NCI-H226 (cell line): ENCODE measurements at places on chromosomes 5 and 9.

- no peak for DNase-seq
Measured at GRCh38 chr5:57805732-57806131, 323.1 kb upstream of the ACTBL2 start.

DNA sequence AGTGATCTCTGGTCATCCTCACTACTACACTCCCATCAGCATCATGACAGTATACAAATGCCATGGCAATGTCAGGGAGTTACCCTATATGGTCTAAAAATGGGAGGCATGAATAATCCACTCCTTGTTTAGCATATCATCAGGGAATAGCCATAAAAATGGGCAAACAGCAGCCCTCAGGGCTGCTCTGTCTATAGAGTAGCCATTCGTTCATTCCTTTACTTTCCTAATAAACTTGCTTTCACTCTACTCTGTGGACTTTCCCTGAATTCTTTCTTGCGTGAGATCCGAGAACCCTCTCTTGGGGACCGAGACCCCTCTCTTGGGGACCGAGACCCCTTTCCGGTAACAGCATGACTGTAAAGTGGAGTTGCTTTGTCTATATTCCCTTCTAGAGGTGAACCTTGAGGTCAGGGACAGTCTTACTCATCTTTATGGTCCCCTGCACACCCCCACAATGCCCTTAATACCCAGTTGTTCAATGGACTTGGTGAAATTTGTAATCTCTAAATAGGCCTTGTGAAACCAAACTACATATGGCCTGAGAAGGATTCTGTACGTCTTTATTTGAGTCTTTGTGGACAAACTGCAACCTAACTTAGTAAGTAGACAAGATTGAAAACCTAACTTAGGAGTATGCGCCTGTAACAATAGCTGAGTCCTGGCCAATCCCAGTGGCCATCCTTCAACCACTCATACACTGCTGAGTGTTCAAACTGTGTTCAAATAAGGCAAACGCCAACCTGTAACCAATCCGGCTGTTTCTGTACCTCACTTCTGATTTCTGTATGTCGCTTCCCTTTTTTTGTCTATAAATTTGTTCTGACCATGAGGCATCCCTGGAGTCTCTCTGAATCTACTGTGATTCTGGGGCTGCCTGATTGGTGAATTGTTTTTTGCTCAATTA is 32.3 kb upstream of the UBTD2 start:
- no peak for DNase-seq

- no peak for DNase-seq
Measured at GRCh38 chr9:93520523-93520922, 55.9 kb upstream of the PHF2 start.

DNA sequence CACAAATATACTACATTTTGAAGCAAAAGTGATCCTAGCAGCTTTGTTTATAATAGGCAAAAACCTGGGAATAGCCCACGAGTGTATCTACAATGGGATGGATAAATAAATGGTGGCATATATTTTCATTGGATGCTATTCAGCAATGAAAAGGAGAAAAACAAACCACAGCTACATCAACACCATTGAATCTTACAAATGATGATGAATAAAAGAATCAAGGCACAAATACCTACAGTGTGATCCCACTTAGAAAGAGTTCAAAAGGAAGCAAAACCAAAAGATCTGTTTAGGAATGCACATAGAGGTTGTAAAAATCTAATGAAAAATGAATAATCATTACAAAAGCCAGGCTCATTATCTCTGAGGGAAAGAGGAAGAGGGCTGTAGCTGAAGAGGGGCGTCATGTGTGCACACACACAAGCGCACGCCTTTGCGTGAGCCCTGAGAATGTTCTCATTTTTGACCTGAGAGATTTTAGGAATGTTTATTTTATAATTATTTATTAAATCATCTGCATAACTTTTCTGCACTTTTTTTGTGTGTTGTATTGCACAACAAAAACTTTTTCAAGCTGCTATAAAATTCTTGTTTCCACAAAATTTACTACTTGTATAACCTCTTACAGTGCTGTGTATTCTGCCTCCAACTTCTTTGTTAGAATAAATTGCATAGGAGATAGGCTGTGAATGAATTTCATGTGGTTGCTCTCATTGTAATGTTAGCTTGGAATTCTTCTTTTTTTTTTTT is 5.9 kb upstream of the RHOBTB3 start:
- DNase-seq = no peak

- no peak for DNase-seq
Measured at GRCh38 chr9:7656636-7657035, 142.9 kb downstream of the DMAC1 start.

DNA sequence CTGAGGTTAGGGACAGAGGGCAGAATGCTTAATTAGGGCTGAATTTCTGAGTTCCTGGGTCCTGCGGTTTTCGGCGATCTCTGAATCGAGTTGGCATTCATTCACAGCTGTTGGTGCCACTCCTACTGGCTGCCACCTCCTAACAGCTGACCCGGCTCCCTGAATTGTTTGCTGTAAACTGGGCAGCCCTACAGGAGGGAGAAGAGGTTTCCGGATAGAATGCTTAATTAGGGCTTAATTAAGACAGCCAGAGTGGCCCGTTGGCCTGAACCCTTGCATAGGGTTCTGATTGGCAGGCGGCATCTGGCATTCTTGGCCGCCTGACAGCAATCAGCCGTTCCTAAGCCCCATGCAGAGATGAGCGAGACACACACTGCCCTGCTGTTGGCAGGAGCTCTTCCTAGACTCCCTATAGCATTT is 25.7 kb downstream of the FRMPD1 start:
- no peak for DNase-seq

DNA sequence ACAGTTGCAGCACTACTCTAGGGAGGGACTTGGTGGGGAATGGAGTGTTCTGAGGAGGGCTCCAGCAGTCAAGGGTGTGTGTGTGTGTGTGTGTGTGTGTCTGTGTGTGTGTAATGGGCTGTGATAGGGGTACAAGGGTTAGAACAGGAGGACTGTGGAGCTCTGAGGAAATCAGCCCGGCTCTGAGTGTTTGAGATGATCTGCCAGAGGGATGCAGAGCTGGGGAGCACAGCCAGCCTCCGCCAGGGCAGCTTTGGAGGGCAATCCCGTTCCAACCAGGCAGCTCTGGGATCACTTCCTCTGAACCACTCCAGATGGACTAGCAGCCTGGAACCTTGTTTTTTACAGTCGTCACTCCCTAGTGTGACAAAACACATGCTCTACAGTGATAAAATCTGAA is 3.0 kb upstream of the SLC6A7 start:
- no peak for DNase-seq

DNA sequence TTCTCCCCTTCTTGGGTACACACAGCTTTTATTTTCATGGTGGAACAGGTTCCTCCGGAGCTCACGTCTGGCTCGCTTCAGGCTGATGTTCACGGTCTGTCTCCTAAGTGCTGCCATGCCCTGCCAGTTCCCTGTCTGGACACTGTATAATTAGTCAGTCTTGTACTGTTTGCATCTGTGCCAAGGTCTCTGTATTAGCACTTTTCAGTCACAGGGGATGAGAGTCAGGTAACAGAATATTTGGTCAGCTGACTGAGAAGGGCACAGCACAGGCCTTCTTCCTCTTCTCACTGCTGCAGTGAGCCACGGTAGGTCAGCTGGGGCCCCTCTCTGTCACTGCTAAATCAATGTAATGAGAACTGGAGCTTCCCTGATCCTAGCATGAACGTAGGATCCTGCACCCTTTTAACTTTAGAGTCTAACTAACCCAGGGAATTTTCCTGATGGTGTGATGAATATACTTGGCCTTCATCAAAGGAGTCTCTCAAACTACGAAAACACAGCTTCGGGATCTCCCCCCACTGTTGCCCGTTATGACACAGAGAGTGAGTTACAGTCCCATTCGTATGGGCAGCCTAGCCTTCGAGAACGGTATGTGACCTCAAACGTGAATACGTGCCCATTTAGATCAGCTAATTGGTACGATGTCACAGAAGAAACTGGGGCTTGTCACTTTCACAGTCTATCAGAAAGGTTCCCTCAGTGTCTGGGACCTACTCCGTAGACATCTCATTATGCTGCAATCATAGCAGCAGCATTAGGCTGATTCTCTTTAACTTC is 354.1 kb upstream of the RFX3 start:
- DNase-seq = no peak

DNA sequence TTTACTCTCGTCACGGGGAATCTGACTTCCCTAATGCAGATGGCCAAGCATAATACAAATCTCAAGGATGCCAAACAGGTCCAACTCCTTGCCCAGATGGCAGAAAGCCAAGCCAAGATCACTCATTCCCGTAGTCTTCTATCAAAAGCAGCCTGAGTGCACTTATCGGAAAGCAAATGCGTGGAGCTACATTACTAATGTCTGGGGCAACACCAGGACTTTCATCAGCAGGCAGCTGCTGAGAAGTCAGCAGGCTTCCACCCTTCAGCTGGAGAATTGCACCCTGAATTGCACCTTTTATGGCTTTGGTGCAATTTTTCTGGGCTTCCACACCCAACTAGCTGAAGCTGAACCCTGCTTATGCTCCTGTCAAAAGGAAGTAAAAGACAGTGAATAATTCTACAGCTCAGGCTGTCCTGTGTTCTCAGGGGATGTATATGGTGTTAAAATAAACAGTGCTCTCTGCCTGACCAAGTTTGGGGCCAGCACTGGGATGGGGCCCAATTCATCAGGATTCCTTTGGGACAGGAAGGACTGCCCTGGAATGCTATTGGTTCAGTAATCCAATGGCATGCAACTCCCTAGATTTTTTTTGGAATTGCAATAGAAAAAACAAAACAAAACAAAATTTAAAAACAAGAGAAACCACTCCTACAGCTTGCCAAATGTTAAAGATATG is 92.6 kb downstream of the DPYSL3 start:
- no peak for DNase-seq

GRCh38 chr5:145953202-145953601 is 16.8 kb downstream of the SH3RF2 start:
- no peak for DNase-seq

GRCh38 chr9:125732562-125732961 is 14.6 kb upstream of the PBX3 start:
- DNase-seq = no peak

- no peak for DNase-seq
Measured at GRCh38 chr5:170920196-170920595, 58.4 kb downstream of the RANBP17 start.

DNA sequence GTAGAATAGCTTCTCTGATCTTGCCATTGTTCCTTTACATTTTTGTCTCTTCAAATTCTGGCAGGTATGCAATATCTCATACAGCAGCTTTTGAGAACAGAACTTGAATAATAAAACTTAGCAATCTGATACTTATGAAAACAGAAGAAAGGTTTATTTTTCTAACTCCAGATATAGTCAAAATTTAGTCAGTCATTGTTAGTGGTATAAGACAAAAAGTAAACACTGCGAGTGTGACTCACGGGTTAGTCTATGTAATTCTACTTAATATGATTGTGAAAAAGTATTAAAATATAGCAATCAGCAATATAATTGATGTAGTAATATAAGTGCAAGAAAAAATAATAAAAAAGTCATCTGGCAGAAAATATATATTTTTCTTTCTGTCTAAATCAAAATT is 910.4 kb downstream of the DNAH5 start:
- no peak for DNase-seq

DNA sequence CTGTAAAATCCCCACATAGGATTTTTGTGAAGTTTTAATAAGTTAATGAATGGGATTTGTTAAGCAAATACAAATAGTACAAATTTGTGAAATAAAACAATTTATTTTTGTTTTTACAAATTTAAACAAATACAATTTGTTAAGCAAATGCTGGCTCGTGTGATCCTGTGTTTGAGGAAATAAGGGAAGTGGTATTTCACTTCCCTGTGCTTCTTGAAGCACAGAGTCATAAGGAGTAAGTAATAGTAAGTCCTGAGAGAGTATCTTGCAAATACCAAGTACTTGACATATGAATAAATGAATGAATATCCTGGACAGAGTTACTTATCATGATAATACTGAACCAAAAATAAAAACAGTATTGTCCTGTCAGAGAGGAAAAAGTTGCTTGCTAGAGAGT is 9.1 kb downstream of the SMIM3 start:
- no peak for DNase-seq

- DNase-seq = no peak
Measured at GRCh38 chr5:126753227-126753626, 23.7 kb upstream of the LMNB1 start.
